ENCODE measurements at places on chromosomes 1 and 21. TPM values are rescaled to one million over a fixed set of nuclear protein-coding genes. Genes with fewer than 3 reads are reported as not detected.
A peak's percentile ranks its signal among the peaks of the same experiment; 100 is the strongest.

CYYR1 gene
- total RNA-seq = not detected

DNA sequence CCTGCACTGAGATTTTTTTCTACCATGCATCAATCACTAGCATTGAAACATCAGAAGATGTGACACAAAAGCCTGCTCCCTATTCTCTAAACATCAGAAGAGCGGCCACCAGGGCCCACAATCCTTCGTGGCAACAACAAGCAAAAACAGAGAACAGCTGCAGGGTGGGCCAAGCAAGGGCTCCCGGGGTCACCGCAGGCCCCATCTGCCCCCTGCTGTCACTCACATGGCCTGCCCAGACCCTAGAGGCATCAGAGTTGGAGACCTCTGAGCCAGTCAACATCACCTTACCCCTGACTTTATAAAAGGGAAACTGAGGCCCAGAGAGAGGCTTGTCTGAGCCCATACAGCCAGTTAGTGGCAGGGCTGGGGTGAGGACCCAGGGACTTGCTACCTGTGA lies 1.8 kb downstream of the LAPTM5 start:
- peak overlapping the region; percentile 96 for H3K27ac ChIP-seq
- peak overlapping the region; percentile 96 for H3K4me3 ChIP-seq
- peaks cover 53% of the 10 kb centered on the region for H3K36me3 ChIP-seq
- H3K27me3 ChIP-seq = no peaks in the 10 kb centered on the region

DNA sequence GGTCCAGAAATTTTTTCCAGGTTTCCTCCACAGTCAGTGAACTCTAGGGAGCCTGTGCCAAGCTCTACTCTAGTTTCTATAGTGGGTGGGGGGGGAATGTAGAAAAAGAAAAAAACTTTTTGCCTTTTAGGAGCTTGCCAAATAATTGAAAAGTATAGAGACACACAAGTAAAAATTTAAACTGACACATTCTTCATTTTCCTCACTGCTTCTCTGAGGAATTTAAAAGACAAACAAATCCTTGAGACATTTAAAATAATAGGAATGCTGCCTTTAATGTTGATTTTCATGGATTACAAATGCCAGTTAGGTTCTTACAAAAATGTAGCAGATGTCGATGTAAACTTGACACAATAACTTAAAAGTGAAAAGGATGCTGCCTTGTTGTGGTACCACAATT lies 241.9 kb downstream of the DNM3 start:
- no peaks in the 10 kb centered on the region for H3K36me3 ChIP-seq
- H3K27ac ChIP-seq = no peak overlapping the region
- DNase-seq = no peak
- no peaks in the 10 kb centered on the region for H3K4me1 ChIP-seq
- no peak overlapping the region for H3K4me3 ChIP-seq
- peaks cover 3% of the 10 kb centered on the region for H3K27me3 ChIP-seq

QSOX1 gene
- 25.2 TPM for total RNA-seq

APOBEC4 gene
- total RNA-seq = not detected

- no peak overlapping the region for H3K4me3 ChIP-seq
- H3K4me1 ChIP-seq = peaks cover 4% of the 10 kb centered on the region
- no peak for DNase-seq
- no peaks in the 10 kb centered on the region for H3K27me3 ChIP-seq
- no peaks in the 10 kb centered on the region for H3K36me3 ChIP-seq
These were observed 138.5 kb downstream of the ZZZ3 start for GRCh38 chr1:77543822-77544448.
